ENCODE measurements at places on chromosomes 2 and 18.
A peak's percentile ranks its signal among the peaks of the same experiment; 100 is the strongest.

GRCh38 chr2:207530160-207531031, 634 bp downstream of the CREB1 start:
- peak; percentile 63 for DNase-seq

GRCh38 chr2:68345129-68345875, 19.8 kb upstream of the PLEK start:
- no peak for DNase-seq

DNA sequence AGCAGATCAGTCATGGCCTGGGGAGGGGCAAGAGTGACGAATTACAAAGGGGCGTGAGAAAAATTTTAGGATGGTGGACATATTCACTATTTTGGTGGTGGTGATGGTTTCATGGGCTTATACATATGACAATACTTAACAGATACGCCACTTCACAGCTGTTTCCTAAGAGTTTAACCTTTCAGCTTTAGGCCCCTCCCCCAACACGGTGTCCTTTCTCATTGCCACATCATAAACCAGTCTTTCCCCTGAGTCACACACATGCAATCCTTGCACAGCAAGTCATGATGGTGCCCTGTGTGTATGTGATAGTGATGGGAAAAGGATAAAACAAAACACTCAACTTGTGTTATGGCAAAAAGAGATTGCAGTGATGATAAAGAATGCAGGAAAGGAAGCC, 47.6 kb upstream of the IL1R1 start:
- DNase-seq: peak; percentile 76

DNA sequence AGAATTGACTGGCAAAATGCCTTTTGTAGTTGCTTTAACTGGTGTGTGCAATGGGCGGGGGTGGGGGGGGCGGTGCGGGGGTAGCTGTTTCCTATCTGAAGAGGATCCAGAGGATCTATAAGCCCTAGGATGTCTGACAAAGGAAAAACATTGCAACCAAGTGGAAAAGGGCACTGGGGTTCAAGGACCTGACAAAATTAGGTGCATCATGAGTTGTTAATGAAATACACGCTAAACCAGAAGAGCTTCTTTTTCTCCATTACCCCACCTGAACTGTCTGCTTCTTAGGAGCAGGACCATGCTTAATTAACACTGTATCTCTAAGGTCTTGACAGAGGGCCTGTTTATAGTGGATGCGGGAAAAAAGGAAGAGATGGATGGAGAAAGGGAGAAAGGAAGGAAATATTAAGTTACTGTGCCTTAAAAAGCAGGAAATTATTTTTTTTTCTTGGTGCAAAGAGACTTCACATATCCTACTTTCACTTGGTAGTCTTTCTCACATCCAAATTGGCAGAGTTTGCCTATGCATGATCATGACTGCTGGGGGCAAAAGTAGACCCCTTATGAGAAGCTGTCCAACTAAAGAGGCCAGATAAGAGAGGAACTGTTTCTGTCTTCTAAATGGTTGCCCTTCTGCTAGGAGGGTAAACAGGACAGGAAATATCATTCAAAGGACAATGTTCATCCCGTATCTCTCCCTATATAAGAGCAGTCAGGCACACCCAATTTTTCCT, 4.6 kb downstream of the RND3 start:
- DNase-seq: no peak

All from activated CD4-positive, alpha-beta T cell treated with anti-CD3 and anti-CD28 coated beads for 36 hours (primary cell).